ENCODE measurements at places on chromosomes 5 and 9. TPM values are rescaled to one million over a fixed set of nuclear protein-coding genes. Genes with fewer than 3 reads are reported as not detected.

CDX1 gene
- not detected for total RNA-seq

OBP2B gene
- total RNA-seq = not detected

MSX2 gene
- total RNA-seq = not detected

CCDC152 gene
- total RNA-seq = 1.6 TPM

SLCO6A1 gene
- not detected for total RNA-seq

SUB1 gene
- total RNA-seq = 370 TPM

RNF183 gene
- total RNA-seq = not detected

LPAR1 gene
- total RNA-seq = not detected

DNA sequence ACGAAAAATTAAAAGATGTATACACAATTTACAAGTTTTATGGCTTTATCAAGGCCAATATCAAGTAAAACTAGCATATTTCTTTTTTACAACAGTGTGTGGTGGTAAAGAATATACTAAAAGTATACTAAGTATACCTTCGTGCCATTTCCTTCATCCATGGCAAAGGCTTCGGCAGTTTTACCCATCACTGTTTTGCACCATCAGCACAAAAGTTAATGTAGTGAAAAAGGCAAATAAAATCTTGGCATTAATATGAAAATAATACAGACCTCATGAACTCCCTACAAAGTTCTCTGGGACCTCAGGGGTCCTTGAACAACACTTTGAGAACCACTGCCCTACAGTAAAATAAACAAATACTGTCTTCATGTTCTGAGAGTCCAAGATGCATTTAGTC is 312.3 kb upstream of the NREP start:
- DNase-seq = no peak

- no peak for DNase-seq
These were observed 176.0 kb downstream of the FGF18 start for GRCh38 chr5:171595401-171595800.

- no peak for DNase-seq
These were observed 113.6 kb upstream of the RAPGEF1 start for GRCh38 chr9:131853434-131853833.

DNA sequence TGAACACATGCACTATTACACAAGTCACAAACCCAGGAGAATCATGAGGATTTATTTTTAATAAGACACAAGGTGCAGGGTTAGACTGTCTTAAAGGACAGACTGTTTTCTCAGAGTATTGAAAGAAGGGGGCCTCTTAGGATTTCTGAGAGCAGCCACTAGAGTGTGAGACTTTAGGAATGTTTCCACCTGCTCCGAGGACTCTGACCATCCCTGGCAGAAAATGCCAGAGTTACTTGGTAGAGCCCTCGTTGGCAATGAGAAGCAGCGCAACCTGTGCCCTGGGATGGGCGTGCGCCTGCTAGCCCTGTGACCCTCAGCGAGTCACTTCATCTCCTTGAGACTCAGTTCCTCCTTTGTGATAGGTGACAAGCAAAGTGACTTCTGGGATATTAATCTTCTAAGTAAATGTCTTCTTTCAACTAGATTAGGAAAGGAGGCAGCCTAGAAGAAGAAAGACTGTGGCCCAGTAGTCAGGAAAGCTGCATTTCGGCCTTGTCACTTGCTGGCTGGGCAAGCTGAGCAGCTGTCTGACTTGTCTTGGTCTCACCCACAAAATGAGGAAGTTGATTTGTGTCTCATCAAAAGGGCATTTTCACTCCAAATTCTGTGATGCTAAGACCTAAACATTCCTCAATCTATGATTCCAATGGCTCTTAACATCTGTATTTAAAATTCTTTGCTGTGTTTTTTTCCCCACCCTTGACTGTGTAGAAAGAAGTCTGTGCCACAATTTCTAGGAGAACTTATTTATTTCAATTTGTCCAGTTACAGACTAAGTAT is 60.5 kb downstream of the PTCD2 start:
- no peak for DNase-seq

GRCh38 chr9:13432904-13433303 is 153.4 kb upstream of the MPDZ start:
- no peak for DNase-seq

DNA sequence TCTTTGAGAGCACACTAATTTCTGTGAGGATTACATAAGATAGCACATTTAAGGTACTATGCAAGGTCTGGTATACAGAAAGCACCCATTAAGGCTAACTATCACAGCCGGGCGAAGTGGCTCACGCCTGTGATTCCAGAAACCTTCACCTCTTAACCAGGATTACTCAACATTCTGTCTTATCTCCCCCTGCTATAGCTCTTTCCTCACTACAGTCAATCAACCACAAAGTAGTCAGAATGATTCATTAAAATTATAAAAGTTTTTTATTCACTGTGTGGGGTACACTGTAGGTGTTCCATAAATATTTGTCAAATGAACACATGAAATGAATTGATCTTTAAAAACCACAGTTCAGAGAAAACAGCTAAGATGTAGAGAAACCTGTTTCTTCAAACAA is 48.7 kb downstream of the CHD1 start:
- no peak for DNase-seq

DNA sequence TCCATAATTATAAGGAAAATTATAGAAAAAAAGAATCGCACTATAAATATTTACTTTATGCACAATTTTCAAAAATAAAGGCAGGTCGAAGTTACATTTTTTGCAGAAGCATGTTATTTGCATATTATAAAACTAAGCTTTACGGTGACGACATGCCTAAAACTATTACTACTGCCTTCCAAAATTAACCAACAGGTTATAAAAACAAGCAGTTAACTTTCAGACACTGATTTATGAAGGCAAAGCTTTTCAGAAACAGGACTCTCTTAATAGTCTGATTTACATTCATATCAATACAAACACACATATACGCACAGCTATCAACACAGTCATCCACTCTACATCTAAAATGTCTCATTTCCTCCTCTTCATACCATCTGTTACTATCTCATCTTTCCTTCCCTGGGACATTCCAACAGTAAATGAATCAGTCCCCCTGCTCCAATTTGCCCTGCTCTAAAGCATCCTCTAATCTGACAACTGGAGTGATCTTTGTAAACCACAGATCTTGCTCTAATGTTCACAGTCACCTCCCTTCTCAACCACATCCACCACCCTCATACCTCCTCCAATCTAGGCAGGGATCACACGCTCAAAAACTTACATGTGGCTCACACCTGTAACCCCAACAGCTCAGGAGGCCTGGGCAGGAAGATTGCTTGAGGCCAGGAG is 21.6 kb downstream of the FBXW11 start:
- DNase-seq = no peak

GRCh38 chr5:106121972-106122605 is 1548.6 kb downstream of the EFNA5 start:
- no peak for DNase-seq

GRCh38 chr9:97895695-97896332 is 26.5 kb downstream of the TRMO start:
- no peak for DNase-seq

- DNase-seq = no peak
These were observed 136.5 kb upstream of the LARP1 start for GRCh38 chr5:154618696-154619095.

- DNase-seq = no peak
These were observed 4.3 kb downstream of the SPATA24 start for GRCh38 chr5:139399501-139400121.

DNA sequence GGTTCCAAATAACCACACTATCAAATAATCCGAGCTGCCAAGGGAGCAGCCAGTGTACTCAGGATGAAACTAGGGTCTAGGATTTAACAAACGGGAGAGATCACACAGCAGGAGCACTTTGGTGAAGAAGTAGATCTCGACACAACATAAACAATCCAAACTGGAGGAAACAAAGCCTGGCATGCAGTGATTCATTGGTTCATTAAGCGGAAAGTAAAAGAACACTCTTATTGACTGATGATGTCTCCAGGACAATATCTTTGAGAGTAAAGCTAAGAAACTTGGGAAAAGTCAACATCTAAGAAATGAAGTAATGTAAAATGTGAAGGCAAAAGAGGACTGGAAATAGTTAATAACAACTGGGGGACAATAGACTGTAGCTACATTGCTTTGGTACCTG is 1478.3 kb upstream of the CDH9 start:
- DNase-seq = no peak

- DNase-seq = no peak
These were observed 401.0 kb upstream of the SLC24A2 start for GRCh38 chr9:20189871-20190270.

- no peak for DNase-seq
These were observed 108.8 kb upstream of the MVB12B start for GRCh38 chr9:126217797-126218196.

DNA sequence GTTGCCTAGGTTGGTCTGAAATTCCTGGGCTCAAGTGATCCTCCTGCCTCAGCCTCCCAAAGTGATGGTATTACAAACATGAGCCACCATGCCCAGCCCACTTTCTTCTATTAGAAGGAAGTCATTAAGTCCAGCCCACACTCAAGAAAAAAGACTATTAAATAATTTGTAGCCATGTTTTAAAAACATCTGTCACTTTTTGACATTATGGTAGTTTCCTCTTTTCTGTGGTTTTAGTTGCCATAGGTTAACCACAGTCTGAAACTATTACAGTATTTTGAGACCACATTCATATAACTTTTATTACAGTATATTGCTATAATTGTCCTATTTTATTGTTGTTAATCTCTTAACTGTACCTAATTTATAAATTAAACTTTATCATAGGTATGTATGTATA is 31.9 kb upstream of the C5orf24 start:
- no peak for DNase-seq

DNA sequence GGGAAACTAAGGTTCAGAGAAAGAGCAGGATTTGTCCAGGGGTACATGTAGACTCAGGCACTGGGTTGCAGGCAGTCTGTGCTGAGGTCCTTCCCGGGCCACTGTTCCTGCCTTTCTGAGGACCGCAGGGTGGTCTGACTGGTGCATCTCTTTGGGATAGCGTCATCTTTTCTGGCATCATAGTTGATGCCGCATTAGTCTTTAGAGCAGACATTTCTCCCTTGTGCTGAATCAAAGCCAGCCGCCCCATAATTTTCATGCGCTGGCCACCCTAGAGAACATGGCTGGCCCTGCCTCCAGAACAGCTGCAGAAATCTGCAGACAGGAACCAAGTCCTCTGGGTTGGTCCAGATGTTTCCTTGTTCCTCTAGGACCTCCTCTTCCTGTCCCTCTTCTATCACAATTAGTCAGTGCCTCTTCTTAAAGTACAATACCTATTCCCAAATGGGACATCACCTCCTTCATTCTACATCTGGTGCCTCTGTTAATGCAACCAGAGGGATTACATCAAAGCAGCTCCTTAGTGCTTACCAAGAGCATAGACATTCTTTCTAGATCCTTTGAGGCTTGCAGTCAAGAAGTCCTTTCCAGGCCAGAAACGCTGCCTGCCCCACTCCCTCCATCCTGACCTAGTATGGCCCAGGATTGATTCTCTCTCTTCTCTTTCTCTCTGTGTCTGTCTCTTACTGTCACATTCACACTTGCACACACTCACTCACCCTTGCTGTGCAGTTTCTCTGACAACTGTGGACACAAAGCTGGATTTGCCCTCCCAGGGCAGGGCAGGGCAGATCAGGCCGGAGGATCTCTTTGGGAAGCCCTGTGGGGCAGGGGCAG is 42.0 kb upstream of the ORM1 start:
- DNase-seq = no peak

- no peak for DNase-seq
These were observed 15.1 kb downstream of the PSAT1 start for GRCh38 chr9:78311886-78312524.

DNA sequence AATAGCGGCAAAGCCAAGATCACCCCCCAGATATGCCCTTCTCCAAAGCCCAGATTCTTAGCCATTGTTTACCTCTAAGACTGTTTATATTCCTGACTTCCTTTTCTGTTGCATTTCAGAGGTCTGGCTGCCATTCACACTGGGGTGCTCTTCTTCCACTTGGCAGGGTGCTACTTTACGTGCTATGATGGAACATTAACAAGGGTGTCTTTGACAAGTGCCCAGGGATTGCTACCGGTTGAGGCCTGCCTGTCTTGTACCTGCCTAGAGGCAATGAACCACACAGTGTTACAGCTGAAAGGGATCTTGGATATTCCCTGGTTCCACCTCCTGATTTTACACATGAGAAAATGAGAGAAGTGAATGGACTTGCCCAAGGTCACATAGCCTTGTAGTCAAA is 352.1 kb upstream of the KIF2A start:
- no peak for DNase-seq

- no peak for DNase-seq
These were observed 40.6 kb upstream of the MAP1B start for GRCh38 chr5:72066705-72067107.

DNA sequence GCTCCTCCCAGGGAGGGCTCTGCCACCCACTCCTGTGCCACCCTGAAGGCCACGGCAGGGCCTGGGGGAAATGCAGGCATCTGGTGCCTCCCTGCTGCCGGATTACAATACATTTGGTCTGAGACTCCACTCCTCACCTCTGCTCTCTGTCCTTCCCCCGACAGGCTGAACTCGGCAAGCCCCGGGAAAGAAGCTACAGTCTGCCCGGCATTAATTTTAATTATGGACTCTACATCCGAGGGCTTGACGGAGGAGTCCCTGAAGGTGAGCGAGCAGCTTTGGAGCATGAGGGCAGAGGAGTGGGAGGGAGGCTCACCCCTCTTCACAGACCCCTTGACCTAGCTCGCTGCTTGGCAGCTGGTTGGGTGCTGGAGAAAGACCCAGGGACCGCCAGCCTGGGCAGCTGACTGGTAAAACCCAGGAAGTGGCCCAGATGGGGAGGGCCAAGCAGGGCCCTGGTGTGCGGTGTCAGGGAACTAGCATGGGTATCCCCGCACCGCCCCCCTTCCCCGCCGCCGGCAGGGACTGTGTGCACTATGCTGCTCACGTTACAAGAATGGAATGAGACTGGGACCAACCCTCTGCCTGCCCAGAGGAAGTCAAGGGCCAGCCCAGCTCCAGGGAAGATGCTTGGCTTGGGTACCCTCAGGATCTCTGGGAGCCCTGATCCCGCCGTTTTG is 83.7 kb upstream of the BARHL1 start:
- no peak for DNase-seq

- DNase-seq = no peak
These were observed 29.1 kb downstream of the SNCAIP start for GRCh38 chr5:122341087-122341486.

DNA sequence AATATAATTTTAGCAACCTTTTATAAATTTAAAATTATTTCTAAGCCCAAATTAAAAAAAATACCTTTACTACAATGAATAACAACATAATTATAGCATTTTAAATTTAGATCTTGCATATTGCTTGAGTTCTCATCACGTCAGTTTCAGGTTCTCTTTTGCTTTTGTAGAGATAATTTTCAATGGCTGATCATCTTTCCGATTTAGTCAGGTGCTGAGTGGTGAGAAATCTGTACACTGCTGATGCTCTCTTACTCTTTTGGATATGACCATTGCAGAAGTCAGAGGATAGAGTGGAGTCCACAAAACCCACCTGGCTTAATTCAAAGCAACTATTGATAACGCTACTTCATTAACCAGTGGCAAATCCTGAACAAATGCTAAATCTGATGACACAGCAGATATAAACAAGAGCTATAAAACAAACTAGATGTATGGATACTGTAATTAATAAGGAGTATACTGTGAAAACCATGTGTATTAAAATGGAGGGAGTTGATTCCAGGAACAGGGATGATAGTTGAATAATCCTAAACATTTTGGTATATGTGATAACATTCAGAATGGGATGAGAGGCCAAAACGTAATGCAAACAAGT is 394.8 kb downstream of the CSNK1G3 start:
- DNase-seq = no peak

All from CD8-positive, alpha-beta T cell (primary cell).